ENCODE measurements at places on chromosomes 16 and 17.

- DNase-seq = no peak
Observed at GRCh38 chr17:82915010-82915756, 75.4 kb upstream of the ZNF750 start.

DNA sequence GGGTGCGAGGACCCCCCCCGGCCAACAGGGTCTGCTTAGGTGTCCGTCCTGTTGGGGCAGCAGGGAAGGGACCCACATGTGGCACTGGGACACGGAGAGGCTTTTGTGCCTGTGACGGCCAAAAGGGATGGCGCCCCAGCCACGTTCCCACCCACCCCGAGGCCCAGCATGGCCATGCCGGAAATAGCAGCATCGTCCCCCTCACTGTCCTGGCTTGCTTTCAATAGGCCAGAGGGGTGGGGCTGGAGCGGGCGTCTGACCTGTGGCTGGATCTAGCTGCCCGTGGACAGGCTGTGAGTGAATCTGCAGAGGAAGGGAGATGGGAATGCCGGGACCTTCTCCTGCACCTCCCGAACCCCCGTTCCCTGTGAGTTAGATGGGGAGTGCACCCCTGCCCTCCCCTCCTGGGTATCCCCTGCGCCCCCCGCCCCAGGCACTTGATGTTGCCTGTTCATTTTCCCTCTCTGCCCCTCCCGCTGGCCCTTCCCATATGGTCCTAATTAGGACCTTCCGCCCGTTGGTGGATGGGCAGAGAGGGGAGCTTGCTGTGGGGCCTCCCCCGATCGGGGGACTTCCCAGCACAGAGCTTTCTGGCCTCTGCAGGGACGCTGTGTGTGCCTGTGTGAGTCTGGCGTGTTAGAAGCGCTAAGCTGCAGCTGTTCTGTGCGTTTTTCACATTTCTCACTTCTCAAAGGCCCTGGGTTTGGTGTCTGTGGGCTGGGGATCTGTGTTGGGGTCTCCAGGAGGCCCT, 292.8 kb downstream of the SEC14L1 start:
- no peak for DNase-seq

DNA sequence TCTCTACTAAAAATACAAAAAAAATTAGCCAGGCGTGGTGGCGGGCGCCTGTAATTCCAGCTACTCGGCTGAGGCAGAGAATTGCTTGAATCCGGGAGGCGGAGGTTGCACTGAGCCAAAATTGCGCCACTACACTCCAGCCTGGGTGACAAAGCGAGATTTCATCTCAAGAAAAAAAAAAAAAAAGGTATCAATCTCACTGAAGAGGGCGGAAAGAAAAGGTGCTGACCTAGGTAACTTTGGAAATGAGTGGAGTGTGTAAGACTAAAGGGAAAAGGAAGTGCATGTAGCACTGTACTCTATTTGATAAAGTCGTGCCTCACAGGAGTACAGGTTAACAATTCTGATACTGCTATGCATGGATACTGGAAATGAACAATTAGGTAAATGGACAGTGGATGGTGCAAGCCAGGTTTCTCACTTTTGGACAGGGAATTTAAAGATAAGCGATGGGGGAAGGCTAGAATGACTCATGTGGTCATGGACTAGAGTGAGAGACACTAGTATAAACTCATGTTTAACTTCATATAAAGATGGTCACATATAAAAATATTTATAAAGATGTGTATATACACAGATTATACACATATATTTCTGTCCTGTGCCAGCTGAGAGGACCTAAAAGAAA, 142.9 kb downstream of the CDK5R1 start:
- no peak for DNase-seq

DNA sequence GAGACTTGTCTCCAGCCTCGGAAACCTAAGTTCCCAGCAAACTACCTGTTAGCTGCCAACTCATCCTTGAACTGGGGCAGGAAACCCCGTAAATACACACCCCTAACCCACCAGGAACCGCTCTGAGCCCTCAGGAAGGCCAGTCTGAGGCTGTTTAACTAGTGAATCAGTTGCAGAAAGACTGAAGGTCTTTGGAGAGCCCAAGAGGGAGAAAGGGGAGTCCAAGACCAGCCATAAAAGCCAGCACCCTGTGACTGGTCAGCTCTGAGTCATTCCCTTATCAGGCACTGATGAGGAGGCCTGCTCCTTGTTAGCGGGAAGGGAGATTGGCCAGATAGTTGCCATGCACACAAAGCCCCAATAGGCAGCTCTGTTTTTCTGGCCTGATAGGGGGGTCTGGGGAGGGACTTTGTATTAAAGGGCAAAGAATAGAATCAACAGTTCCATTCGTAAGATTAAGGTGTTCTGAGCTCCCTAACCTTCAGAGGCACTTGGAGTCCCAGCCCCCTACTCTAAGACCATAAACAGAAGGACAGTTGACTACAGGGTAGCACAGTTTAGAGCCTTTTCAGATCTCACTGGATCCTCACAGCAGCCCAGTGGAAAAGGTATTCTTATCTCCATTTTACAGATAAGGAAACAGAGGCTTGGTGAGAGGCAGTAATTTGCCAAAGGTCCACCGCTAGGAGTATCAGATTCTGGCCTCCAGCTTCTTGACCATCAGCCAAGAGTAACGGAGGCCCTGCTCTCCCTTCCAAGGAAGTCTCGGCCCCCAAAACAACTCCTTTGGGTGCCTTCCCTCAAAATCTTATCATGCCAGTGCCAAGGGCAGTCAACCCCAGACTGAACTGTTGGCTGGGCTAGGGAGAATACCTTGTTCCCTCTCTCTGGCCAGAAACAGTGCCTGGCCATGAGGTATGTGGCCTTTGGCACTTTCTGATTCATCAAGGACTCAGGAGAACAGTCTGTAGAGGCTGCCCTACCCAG, 2.2 kb upstream of the KRT19 start:
- peak; percentile 65 for DNase-seq

- DNase-seq = no peak
Observed at GRCh38 chr17:62854098-62854680, 46.1 kb upstream of the MARCHF10 start.

DNA sequence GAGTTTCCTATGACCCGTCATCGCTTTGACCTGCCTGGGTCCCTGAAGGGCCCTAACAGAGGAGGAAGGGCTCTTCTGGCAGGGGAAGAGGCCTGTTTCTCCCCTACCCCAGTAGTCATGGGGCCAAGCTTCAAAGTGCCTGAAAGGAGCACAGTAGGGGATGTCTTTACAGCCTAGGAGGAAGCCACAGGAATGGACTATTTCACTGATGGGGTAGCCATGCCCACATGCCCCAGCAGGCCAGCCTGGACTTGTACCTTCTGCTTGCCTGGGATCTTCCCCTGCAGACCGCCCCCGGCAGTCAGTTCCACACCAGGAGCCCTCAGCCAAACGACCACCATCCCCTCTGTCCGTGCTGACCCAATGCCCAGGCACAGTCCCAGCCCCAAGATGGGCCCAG, 41.8 kb upstream of the PEMT start:
- DNase-seq = no peak

DNA sequence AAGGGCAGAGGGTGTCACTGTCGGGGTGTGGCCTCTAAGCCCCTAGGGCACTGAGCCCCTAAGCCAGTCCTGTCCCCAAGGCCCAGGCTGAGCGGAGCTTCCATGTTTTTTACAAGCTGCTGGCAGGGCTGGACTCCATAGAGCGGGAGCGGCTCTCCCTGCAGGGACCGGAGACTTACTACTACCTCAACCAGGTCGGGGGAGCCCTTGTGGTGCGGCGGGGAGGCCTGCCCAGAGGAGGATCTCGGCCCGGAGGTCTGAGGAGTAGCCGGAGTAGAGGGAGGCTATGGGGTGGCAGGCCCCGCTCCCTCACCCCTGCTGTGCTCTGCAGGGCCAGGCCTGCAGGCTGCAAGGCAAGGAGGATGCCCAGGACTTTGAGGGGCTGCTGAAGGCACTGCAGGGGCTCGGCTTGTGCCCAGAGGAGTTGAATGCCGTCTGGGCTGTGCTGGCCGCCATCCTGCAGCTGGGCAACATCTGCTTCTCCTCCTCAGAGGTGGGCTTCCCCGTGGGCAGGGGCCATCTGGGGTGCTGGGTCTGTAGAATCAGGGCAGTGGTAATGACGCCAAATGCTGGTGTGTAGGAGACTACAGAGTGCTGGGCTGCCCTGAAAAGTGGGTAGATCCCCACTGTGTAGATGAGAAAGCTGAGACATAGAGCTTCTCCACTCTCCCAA, 4.9 kb downstream of the MYO15B start:
- no peak for DNase-seq

DNA sequence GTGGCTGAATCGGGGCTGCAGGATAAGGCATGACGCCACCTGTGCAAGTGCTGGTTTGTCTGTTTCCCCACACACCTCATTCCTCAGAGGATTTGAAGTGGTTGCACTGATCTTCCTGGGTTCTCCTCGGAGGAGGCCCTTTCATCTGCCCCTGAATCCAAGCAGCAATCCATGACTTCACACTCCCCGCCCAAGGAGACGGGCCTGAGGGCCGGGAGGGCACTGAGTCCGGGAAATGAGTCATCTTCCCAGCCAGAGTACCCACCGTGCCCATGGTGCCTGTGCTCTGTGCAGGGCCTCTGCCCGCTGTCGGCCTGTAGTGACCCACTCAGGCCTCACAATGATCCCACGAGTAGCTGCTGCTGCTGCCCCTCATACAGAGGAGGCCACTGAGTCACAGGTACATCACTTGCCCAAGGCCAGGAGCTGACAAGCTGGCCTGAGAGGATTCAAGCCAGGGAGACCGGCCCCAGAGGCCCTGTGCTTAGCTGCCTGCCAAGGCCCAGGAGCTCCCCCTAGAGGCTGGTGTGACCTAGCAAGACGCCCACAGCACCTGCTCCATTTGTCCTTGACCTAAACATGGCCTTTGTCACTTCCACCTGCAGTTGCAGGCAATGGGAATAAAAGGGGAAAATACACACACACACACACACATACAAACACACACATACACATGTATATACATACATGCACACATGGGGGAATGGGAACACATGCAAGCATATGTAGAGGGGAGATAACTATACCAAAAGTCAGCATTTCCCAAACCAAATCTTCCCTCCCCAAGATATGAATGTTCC, 240.0 kb downstream of the C16orf95 start:
- DNase-seq = no peak
